ENCODE measurements at places on chromosomes 2 and 18.

DNA sequence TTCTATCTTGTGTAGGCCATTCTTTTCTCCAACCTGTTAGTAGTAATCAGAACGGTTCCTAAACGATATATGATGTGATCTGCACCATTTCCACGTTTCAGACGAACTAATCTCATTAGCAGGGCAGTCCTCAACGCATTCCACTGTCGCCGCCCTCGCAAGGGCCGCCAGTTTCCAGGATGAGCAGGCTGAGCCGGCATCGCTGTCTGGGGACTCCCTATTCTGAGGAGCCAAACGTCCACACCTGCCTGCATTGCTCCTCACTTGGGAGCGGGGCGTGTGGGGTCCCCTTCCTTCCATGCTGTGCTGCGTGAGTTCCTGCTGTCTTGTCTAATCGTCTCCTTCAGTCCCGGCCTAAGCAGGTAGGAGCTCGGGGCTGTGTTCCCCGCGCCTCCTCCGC lies 76.6 kb downstream of the PSMG2 start:
- no peak for DNase-seq

DNA sequence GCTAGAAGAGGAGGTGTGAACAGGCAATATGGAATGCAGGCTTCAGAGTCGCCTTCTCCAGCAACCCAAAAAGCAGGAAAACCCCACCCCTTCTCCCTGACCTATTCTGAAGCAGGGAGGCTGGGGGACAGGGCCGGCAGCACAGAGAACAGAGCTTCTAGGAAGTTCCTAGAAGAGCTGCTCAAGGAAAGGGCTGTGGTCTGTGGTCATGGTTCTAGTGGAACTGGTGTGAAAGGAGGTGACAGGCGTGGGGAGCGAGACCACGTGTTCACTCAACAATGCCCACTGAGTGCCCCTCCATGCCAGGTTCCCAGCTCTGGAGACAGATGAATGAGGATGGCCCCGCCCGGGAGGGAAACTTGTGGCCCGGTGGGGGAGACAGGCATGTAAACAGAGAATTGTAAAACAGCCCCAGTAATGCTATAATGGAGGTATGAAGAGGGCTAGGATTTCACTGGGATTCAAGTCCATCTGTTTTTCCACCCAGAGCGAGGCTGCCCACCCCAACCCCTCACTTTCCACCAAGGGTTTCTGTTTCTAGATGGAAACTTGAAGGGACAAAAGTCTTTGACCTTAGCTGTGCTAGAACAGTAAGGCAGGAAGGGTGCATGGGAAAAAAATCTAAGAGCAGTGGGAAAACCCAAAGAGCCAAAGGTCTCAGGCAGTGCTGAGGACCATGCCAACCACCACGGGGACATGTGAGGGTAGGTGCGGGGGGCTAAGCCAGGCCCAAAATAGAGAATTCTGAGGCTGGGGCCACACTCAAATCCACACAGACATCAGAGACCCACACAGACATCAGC lies 71.8 kb downstream of the TNS1 start:
- DNase-seq = no peak

- DNase-seq = no peak
Observed at GRCh38 chr2:10046931-10047330, 3.6 kb downstream of the KLF11 start.

- DNase-seq = no peak
Observed at GRCh38 chr2:140880573-140880972, 1250.2 kb downstream of the LRP1B start.

Measured in HS-27A (cell line).